Lung microvascular endothelial cell (primary cell): ENCODE measurements at places on chromosomes 2 and 18.

- DNase-seq, result no peak
Observed at GRCh38 chr18:37705016-37705415, 139.4 kb upstream of the CELF4 start.

GRCh38 chr2:235378944-235379343, 114.9 kb upstream of the AGAP1 start:
- no peak for DNase-seq

DNA sequence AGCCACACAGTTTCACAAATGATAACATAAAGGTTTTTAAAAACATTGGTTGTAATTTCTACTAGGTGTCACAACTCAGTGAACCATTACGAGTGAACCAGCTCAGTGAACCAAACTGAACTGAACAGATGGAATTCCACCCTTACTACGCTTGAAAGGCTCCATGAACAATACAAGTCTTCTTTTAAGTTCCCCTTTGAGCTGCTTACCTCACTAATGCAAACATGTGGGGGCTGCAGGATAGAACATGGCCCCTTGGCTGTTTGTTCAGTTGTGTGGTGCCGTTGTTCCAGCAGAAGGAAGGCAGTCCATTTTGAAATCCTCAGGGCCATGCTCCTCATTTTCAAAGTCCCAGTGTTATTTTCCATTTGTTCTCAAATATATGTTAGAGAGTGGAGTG, 30.7 kb upstream of the KLHL14 start:
- DNase-seq, result no peak

DNA sequence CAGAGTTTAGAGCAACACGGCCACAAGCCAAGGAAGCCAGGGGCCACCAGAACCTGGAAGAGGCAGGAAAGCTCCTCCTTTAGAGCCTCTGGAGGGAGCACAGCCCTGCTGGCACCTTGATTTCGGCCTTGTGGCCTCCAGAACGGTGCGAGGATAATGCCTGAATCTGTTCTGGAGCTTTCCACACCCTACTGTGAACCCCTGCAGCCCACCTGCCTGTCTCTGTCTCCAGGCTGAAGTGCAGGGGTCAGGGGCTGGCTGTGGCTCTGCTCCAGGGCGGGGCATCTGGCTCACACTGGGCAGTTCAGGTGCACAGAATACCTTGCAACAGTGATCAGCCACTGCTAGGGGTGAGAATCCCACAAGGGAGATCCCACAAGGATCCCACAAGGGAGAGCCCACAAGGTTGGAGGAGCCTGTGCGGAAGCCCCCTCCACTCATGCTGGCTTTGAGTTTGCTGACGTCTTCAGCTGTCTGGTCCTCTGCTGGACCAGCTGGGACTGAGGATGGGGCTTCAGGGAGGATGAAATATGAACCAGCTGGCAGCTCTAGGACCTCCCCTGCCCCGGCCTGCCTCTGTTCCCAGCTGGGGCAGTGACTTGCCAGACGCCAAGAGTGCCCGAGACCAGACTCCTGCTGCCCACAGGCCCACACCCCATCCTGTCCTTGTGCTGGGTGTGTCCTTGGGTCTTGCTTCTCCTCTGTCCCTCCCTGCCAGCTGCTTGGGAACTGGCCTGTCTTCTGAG, 56.4 kb upstream of the OTOS start:
- DNase-seq, result no peak

- DNase-seq, result no peak
Observed at GRCh38 chr2:227782804-227783203, 30.8 kb upstream of the CCL20 start.

GRCh38 chr2:36468463-36469105, 113.0 kb downstream of the CRIM1 start:
- DNase-seq, result peak; percentile 53

DNA sequence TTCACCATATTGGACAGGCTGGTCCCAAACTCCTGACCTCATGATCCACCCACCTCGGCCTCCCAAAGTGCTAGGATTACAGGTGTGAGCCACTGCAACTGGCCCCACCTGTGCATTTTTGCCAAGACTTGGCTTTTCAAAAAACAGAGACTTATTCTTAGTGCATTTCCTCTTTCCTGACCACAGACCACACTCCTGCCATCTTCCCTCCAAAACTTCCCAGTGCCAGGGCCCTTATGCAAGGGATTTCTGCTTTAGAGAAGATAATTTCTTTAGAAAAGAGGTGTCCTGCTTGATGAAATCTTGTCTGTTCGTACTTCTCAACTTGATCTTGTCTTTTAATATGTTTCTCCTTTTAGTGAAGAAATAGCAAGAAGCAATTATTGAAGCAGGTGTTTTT, 98.8 kb upstream of the ZNF516 start:
- no peak for DNase-seq

GRCh38 chr18:24764766-24765165, 304.3 kb downstream of the HRH4 start:
- DNase-seq, result no peak

DNA sequence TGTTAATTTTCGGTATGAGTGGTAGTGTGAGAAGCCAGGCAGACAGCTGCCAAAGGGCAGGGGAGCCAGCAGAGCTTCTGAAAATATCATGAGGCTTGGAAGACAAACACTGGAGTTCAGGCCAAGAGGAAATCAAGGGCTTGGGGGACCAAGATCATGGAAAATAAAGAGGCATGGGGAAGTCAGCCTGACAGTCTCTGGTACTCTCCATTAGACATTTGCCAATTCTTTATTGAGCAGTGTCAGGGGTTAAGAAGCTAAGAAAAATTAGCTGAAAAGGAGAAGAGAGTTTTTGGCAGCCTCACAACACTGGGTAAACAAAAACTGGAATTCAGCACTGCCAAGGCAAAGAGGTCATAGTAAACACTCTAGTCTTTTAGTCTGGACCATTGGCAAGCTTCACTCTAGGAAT, 612.7 kb downstream of the EPHA4 start:
- DNase-seq, result no peak

- no peak for DNase-seq
Observed at GRCh38 chr2:138277062-138277461, 224.5 kb upstream of the SPOPL start.

DNA sequence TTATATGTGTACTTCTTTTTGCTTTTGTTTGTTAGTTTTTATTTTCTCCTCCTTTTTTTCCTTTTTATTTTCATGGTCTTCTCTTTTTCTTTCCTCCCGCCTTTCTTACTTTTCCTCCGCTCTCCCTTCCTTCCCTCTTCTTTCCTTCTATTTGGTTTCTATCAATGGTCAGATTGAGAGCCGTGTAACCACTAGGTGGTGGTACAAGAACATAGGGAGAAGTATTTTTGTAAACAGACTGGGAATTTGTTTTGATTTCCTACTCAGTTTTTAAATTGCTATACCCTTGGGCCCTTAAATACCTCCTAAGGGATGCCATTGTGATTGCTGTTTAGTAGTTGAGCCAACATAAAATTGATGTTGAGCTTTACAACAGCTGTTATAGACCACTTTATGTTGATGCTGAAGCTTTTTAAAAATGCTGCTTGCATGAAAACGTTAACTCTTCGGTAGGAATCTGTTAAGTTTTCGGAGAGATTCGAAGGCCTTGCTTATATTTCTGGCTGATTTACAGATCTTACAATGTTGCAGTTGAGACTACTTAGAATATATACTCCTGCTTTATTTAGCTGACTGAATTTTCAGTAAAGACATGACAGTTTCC, 124.2 kb downstream of the UBE2E3 start:
- peak; percentile 60 for DNase-seq
